ENCODE measurements at places on chromosomes 2 and 18.

DNA sequence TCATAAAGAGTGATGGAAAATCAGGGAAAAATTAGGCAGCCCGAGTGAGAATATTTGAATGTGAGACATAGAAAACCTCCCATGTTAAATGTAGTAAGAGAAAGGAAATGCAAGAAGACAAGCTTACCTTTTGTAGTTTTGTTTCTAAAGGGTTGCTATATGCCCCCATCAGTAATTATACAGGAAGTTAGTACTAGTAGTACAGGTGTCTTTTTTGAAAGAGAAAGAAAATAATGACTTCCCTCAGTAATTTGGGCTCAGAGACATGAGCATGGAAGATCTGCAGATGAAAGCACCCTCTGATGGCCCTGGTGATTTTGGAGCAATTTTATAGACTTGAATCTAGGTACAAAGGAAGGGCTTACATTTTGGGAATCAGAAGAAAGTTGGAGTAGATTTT, 80.8 kb downstream of the RHBDD1 start:
- DNase-seq, result no peak

DNA sequence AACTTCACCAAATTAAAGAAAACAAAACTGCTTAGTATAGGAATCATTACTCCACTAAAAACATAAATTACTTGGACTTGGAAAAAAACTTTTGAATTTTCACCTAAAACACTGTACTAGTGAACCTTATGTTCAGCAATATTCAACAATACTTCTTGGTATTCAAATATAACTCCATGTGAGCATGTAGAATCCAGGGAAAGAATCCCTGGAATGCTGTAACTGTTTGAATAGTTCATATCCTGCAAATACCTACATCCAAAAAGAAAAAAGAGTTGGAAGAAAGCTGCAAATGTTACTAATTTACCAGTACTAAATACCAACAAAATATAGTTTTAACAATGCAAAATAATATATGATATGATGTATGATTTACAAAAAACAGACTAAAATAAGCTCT, 65.4 kb downstream of the IKZF2 start:
- DNase-seq, result no peak

DNA sequence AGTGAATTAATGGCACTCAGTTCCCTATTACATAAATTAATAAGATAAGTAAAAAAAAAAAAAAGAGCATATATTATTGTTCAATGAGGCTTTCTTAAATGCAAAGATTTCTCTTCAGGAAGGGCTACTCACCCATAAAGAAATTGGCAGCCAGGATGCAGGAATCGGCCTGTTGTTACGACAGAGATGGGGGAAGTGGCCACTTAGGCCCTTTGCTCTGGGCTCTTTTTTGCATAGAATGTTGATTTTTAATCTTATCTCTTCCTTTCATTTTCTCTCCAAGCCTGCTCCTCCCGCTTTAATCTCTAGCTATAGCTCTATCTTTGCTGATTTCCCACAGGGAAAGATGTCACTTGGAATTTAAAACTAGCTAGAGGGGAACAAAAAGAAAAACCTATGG, 391.8 kb upstream of the CRIM1 start:
- DNase-seq, result no peak

- DNase-seq, result no peak
Measured at GRCh38 chr2:205776139-205776538, 93.8 kb downstream of the NRP2 start.

GRCh38 chr18:66764230-66764629, 160.3 kb upstream of the CDH19 start:
- DNase-seq, result no peak

- no peak for DNase-seq
Measured at GRCh38 chr2:8189316-8189715, 492.5 kb upstream of the ID2 start.

GRCh38 chr2:127398239-127398590, 10.4 kb upstream of the MAP3K2 start:
- peak; percentile 76 for DNase-seq

DNA sequence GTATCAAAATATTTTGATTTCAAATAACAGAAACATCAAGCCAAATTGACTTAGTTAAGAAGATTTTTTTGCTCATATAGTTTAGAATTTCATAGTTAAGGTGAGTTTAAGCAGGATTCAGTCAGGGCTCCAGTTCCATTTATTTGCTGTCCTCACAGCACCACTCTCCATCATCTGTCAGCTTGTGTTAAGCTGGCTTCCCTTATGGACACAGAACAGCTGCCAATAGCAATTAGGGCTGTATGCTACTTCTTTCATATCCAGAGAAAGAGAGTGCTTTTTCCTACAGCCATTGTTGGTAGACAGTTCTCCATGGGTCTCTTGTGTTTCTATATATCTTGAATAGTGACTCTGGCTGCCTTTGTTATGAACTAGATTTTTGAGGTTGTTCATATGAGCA, 95.4 kb upstream of the CYP20A1 start:
- no peak for DNase-seq

DNA sequence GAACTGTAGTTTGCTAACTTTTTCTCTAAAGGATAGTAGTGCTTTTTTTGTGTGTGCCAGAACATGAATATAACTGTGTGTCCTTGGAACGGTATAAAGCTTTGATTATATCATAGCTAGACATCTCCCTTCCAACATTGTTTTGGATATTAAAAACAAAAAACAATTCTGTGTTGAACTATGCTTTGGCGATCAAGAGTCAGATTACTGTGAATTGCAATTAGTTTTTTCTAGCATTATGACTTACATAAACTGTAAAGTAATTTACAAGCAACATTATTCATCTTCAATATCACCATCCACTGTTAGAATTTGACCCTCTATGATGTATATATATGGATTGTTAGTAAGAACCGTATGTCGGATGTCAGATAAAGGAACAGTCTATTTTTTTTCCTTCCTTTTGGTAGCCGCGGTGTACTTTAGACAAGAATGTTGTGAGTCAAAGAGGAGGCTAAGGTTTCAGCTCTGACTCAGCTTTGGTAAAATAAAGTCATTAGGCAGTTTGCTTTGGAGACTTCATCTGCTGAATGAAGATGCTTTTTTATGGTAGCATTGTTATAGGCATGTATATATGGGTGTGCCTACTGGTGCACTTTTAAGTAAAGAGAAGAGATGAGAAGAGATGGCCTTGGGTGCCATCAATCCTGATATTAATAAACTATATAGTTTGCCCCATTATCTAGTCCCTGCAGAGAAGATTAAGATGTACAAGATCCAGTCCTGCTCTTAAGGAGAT, 76.4 kb downstream of the LTBP1 start:
- DNase-seq, result no peak

DNA sequence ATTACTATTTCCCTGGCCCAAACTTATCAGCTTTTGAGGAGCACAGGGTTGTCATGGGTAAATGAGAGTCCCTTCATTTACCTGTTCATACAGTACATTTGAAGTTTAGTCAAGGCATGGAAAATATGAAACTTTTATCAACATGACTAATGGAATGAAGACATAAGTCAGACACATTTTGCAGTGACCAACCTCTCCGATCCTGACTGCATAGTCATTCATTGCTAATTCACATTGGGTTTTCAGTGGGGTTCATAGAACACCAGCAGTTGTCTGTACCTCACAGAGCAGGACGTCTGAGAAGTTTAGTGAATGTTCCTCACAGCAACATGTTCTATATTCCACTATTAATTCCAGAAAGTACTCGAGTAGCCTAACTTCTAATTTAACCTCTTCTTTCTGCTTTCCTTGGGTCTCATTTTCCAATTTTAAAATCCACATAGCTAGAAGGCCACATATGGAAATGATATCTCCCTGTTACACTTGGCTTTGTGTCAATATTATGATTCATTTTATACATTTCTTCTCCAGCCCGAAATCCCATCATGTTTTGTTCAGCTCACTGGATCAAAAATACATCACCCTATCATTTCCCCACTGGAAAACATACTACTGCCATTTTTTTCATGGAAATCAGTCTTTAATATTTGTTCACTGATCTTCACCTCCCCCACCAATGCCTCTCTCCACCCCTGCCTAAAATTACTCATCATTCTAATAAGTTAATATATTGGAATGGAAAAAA, 65.9 kb downstream of the CDH20 start:
- DNase-seq, result no peak

- peak; percentile 87 for DNase-seq
Measured at GRCh38 chr2:42493468-42494354, at the start of gene KCNG3. Gene KCNG3 (minus strand): TSS chr2:42493982. CDS start chr2:42493501, 481 bp downstream.

DNA sequence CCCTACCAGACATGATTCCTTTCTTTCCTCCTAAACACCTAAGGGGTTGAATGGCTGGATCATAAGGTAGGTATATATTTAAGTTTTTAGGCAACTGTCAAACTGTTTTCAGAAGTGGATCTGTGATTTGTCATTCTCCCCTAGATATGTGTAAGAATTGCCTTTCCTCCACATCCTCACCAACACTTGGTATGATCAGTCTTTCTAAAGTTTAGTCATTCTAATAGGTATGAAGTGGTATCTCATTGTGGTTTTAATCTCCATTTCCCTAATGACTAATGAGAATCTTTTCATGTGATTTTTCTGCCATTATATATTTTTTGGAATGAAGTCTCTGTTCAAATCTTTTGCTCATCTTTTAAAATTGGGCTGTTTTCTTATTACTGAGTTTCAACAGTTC, 122.1 kb downstream of the TFCP2L1 start:
- no peak for DNase-seq

DNA sequence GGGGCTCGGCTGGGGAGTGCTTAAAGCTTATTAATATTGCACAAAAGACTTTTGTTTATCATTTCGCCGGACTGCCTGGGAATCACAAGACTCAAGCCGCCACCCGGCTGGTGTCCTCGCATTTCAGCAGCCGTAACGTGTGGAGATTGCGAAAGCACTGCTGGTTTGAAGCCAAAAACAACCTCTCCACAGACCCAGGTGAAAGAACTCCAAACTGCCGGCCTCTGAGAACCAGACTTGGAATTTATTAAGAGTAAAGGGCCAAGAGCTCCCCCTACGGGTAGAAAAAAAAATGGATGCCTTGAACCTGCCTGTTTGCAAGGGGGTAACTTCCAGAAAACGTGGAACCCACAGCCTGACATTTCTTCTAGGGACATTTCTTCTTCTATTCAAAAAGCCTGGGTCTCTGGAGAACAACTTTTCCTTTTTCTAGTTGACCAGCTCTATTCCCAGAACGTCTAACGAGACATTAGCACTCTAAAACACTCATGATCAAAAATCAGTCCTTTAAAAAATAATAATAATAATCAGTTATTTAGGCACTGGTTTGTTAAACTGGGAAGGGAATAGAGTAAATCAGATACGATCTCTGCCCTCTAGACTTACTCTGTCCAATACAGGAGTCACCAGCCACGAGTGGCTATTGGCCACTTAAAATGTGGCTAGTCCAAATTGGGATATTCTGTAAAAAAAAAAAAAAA, 216.3 kb downstream of the C1D start:
- no peak for DNase-seq

GRCh38 chr2:171958475-171958874, 36.2 kb downstream of the HAT1 start:
- DNase-seq, result no peak

DNA sequence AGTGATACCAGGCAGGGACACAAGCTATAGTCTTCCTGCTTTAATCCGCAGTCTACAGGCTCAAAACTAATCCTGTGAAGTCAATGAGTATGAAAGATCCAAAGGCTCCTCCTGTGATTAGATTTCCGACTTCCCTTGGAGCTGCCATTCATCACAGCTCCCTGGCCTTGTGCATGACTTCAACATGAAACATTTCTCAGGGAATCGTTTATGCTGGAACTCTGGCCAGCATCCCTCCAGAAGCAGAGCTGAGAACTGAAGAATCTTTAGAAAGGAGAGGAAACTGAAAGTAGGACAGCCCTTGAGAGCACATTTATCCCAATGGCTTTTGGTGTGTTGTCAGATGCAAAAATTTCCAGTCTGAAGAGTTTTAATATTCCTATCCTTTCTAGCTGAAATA, 84.3 kb upstream of the SESTD1 start:
- no peak for DNase-seq

DNA sequence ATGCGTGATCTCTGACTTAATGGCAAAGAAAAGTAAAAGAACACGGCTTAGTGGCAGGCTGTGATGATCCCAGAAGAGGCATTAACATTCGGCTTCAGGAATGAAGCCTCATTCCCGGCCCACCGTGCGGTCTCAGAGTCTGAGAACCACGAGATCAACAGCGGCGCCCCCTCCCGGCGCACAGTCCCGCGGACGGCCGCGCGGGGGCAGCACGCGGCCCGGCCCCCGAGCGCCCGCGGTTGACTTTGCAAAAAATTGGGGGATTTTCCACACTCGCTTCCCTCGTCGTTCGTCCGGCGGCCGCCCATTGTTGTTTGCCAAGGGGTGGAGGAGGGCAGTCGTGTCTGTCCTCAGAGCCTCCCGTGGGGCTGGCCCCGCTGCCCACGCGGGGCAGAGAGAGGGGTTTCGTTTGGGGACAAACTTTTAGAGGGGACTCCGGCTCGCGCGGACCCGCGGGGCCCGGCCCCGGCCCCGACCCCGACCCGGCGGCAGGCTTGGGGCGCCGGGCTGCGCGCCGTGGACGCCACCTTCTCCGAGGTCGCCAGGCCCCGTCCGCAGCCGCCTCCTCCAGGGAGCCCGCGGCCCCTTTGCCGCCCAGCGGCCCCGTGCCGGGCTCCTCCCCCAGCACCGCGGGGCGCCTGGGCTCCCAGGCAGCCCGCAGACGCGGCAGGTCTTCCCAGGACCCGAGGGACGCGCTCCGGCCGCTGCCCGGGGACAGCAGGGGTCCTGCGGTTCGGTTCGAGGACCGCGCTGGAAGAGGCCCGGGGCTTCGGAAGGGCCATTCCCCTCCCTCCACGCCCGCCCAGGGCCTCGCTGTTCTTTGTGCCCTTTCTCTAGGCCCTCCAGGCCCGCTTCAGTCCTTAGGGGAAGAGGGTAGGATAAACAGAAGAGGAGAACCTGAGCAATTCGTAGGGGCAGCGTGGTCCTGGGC, 3.4 kb upstream of the HS6ST1 start:
- DNase-seq, result peak; percentile 94

Measured in activated effector memory CD4-positive, alpha-beta T cell treated with anti-CD3 and anti-CD28 coated beads, Interleukin-2, amount 50 U/mL, for 16 hours (primary cell).